ENCODE measurements at places on chromosomes 12 and 14.

- DNase-seq: no peak
These were observed 64.2 kb upstream of the TMCC3 start for GRCh38 chr12:94714378-94715114.

GRCh38 chr14:21313512-21313911 is 33.6 kb downstream of the RPGRIP1 start:
- DNase-seq: no peak

DNA sequence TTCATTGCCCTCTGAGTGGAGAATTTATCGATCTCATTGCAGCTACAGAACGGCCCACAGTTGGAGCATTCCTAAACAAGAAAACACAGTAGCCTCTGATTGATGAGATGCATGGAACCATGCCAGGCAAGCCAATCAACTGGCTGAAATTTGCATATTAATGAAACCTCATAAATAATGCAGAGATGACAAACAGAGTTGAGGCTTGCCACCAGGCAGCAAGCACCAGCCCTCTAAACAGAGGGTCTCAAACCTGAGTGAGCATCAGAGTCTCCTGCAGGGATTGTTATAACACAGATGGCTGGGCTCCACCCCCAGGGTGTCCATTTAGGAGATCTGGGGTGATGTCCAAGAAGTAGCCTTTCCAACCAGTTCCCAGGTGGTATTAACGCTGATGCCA is 60.9 kb upstream of the CMKLR1 start:
- DNase-seq: no peak

DNA sequence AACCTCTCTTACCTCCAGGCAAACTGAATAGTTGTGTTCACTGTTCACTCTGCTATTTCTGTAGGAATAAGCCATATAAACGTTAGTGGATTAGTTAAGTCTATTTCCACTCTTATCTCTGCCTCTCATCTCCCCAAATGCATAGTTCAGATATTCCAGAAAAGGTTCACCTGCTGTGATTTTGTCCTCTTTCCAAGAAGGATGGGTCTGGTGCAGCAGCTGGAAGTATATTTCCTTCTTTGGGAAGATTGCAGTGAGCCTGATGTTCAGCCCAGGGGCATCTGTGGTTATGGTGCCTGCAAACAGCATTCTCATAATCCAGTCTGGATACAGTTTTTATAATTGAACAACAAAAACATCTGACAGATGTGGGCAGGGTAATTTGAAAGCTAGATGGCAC is 97.7 kb downstream of the TPH2 start:
- DNase-seq: no peak

- no peak for DNase-seq
These were observed 21.6 kb downstream of the VEZT start for GRCh38 chr12:95239216-95239615.

GRCh38 chr12:66822961-66823360 is 144.1 kb upstream of the GRIP1 start:
- no peak for DNase-seq

DNA sequence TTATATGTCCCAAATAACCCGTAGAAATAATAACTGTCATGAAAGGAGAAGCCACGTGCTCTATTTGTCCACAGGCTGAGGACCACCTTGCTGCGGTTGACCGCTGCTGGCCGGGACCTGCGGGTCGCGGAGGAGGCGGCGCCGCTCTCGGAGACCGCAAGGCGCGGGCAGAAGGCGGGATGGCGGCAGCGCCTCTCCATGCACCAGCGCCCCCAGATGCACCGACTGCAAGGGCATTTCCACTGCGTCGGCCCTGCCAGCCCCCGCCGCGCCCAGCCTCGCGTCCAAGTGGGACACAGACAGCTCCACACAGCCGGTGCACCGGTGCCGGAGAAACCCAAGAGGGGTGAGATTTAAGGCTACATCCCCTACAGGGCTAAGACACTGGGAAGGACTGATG is 21.0 kb downstream of the RPGRIP1 start:
- DNase-seq: no peak

GRCh38 chr14:75805646-75806045 is 144.6 kb downstream of the TTLL5 start:
- no peak for DNase-seq

DNA sequence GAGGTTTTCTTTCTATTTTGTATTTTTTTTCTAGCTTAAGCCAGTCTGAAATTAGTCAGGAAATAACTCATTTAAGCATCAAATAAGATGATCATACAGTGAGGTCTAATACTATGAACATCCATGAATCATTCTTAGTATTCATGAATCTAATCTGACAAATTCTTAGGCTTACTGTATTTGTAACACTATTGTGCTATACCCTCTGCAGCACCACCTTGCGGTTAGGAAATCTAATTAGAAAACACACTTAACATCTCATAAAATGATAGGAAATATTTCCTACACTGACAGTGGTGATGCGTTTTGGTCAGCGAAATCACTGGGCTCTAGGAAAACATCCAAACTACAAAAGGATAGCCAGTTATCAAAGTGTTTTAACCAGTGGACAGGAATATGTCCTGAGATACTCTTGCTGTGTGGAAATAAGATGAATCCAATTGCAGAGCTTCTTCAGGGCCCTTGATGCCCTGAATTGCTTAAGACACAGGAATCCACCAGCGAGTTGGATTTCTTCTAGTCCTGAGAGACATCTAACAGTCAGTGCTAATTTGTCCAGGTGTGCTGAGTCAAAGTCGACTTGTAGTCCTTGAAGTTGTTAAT is 109.3 kb upstream of the MYF6 start:
- no peak for DNase-seq

GRCh38 chr12:102438827-102439210 is 41.5 kb downstream of the IGF1 start:
- no peak for DNase-seq

- peak; percentile 92 for DNase-seq
These were observed 13.6 kb upstream of the LRRC23 start for GRCh38 chr12:6890789-6891645.
